Lung (tissue), 17 donors: ENCODE measurements at places on chromosomes 5 and 9. TPM values are rescaled to one million over a fixed set of nuclear protein-coding genes. Genes with fewer than 3 reads are reported as not detected.

GRCh38 chr9:36091026-36091953 lies 45.2 kb upstream of the GLIPR2 start:
- peak; percentile 31 for DNase-seq

DNA sequence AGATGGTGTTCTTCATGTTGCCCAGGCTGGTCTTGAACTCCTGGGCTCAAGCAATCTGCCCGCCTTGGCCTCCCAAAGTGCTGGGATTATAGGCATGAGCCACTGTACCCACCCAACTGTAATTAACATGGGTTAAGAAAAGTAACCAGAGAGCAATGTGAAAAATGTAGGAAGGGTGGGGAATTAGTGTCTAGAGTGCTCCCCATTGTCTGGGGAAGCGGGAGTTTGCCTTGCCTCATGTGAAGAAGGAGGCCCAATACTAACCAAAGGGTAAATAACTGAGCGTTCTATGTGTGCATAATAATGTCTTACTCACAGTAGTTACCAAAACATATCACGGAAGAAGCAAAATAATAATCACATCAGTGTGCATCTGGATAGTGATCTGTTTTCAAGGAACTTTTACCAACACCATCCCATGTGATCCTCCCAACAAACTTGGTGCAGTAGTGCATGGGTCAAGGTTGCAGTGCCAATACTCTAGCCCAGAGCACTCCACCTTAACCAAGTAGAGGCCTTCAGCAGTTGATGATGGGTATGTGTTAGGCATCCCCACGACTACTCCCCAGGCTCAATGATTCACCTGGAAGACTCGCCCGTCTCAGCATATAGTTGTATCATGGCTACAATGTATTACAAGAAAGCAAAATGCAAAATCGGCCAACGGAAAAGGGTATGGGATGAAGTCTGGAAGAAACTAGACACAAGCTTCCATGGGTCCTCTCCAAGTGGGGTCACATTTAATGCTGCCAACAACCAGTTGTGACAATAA lies 26.2 kb downstream of the GNAQ start:
- DNase-seq, result no peak

DNA sequence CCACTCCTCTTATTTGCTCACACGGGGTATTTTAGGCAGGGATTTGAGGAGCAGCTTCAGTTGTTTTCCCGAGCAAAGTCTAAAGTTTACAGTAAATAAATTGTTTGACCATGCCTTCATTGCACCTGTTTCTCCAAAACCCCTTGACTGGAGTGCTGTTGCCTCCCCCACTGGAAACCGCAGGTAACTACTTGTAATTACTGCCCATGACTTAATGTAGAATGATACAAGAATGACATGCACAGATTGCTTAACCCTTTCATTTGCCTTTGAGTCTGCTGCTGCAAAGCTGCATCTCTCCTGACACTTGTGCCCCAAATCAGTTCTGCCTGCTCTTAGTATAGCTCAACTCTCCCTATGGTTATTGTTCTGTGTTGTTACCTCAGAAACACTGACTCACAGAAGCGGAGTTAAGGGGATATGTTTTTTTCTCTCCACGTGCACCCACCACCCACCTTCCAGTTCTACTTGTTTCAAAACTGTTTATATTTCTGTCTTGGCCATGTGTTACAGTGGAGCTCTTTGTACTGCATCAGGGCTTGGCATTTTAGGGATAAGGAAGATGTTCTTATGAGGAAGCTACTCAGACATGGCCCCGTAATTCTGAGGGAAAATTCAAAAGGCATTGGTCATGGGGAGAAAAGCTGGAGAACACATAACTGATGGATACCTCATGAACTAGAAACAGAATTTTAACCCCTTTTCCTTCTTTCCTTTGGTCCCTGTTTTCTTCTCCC lies 2.3 kb downstream of the ADRB2 start:
- no peak for DNase-seq

Gene IFNA2
- not detected for total RNA-seq

GRCh38 chr5:175772747-175773533 lies 98.4 kb upstream of the CPLX2 start:
- no peak for DNase-seq

DNA sequence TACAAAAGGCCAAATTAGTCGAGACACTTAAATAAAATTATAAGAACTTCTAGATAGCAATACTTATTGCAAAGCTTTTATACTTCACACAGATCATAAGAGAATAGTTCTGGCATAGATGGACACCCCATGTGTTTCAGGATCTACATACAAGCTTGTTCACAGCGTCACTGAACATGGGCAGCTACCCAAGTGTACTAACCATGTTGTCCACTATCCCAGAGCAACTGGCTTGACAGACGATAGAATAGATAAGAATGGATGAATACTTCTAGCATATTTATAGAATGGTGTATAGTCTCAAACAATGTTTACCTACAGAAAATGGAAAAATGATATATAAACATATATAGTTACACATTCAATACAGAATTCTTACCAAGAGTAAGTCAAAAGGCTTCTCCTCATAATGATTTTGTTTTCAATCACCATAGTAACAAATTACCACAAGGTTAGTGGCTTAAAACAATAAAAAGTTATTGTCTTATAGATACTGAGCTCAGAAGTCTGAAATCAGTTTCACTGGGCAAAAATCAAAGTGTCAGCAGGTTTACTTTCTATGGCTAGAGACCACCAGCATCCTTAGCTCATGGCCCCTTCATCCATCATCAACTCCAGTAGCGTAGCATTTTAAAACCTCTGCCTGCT lies 446.7 kb downstream of the DMRTA1 start:
- DNase-seq, result no peak

DNA sequence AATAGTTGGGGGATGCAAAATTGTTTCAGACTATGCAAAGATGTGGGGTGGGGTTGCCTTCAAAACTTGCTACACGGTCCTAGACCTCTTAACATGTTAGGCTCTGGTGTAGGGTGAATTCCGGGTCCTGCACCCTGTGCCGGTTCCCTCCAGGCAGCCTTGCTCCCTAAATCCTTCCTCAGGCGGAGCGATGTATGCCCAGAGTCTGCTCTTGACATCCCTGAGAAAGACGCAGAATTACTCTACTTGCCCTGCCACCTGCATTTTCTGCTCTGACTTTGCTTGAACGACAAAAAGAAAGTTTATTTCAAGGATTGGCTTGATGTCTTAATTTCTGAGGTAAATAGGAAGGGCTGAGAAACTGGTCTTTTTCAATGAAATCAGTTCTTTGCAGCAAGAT lies 691 bp downstream of the THBS4 start:
- no peak for DNase-seq

DNA sequence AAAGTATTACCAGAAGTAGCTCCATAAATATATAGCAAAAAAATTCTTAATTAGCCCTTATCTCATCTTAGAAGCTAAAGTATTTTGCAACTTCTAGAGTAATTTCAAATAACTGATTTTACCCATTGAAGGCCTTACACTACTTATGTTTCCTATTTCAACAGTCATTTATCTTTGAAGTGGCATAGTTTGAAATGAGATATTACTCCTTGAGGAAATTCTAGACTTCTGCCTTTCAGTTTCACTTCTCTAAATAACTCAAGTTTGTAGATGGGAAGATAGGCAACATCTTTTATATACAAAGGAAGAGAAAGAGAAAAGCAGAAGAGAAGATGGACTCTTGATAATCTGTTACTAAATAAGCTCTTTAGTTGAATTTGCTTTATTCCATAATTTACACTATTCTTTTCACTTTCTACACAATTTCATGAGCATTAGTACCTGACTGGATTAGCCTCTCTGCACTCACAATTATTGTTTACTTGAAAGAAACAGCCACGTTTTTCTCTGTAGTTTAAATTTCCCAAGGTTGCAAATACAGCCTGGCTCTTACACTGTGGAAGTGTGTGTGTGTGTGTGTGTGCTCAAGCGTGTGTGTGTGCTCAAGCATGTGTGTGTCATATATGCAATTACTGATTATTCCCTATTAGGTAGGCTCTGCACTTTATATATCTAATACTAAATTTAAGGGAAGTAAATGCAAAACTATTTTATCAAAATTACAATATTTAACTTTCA lies 60.6 kb upstream of the EMB start:
- no peak for DNase-seq

DNA sequence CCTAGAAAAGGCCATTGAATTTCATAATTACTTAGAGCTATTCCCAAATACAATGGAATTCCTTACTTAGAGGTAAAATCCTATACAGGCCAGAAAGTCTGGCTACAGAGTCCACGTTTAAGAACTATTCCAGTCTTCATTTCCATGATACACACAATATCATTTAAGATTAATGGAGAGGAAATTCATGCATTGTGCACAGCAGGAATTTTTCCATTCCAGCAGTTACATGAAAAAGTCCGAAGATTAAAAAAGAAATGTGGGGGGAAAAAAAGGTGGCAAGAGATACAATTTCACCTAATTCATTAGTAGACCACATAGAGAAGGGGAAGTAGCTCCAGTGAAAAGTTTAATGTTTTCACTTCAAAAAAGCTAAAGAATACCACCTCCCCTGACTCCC lies 63.1 kb downstream of the CHD1 start:
- DNase-seq, result no peak

DNA sequence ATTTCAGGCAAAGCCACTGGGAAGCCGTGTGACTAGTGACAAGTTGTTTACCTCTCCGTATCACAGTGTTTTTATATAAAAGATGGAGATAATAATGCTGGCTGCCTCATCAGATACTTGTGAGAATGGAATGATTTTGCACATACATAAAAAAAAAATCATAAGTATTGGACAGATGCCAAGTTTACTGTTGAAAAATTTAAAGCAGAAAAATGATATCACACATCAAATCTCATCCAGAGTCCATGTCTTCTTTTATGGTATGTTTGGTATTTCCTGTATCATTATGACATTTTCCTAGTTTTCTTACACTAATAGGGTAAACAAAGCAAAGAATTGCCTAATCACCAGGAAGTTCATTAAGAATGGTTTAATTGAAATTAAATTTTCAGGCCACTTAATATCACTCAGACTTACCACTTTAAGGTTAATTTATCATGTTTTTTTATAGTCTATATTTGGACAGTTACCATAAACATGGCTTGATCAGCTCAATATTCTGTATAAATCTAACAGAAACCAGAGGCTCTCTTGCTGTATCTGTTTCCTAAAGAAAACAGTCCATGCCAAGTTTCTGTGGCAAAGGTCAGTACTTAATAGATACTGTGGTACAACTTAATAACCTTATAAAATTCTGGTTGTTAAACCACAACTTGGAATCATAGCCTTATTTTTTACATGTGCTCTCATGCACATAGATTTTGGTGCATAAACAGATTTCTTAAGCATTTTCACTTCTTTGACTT lies 656.5 kb upstream of the RIOK2 start:
- no peak for DNase-seq

GRCh38 chr9:133763272-133764183 lies 25.4 kb upstream of the SARDH start:
- peak; percentile 11 for DNase-seq

DNA sequence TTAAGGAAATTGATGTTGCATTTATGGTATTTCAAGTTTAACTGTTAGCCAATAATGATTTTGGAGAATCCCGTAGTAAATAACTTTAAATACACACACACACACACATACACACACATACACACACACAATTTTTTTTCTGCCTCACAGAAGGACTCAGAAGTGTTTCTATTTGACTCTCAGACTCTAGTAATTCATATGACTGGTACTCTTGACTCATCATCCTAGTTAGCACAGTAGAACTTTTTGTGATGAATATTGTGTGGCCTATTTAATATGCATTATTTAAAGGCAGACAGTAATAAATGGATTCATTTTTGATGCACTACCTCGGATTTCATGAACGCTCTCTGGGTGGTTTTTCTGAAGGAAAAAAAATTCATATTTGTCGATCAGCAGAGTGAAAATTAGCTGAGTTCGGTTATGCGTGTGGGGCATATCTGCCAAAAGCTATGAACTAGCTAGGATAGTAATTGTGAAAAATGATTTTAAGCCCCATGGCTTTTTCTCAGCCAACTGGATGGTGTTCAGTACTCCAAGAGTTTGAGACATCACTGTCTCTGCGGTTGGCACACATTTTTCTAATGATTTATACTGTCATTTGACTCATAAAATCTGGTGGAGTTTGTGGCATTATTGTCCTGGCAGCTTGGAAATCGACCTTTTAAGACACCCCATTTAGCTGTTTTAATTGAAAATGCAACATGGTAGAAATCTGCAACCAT lies 102.2 kb downstream of the PCSK5 start:
- DNase-seq, result no peak
